ENCODE measurements at places on chromosomes 1 and 21. TPM values are rescaled to one million over a fixed set of nuclear protein-coding genes. Genes with fewer than 3 reads are reported as not detected.

The OR2L13 gene
- not detected for total RNA-seq

The FMN2 gene
- 5.9 TPM for total RNA-seq

The KCTD3 gene
- total RNA-seq: 30.0 TPM

The POGZ gene
- total RNA-seq: 35.8 TPM

The HSD3B2 gene
- total RNA-seq: not detected

The FCRLB gene
- 3.7 TPM for total RNA-seq

All from smooth muscle cell of the umbilical artery (primary cell).